Small intestine (tissue), 16 donors: ENCODE measurements at places on chromosomes 6 and 20.
A peak's percentile ranks its signal among the peaks of the same experiment; 100 is the strongest.

GRCh38 chr20:33570743-33571142, 80.8 kb downstream of the CBFA2T2 start:
- DNase-seq: no peak

DNA sequence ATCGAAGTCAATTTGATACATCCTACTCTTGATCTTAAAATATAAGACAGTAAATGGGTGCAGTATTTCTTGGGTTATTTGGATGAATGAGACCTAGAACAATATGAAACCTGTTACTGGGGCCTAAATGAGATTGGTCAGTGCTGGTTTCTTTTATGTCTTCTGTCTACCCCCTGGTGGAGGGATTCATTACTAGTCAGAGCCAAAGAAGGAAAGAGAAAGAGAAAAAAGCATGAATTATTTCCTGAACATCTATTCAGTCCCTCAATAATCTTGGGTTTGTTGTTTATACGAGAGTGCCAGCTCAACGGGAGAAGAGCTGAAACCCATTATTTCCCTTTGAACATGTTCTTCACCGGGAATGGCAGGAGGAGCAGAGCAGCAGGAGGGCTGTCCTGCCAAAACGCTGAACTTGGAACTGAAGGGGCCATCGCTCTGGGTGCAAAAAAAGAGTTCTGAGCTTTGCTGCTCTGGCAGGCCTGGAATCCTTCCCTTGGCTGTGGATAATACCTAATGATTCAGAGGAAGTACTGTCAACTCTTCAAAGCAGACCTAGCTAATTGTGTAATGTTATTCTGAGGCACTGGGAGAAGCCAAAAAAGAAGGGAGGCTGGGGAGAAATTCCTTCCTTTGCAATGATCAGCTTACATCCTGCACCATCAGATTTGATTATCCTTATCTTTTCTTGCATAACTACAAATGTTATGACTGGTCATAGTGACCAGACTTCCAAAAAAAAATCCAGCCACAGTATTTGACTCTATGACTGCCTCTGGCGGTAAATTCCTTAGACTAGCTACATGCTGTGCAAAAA, 72.0 kb downstream of the BLOC1S5 start:
- peak; percentile 51 for DNase-seq

DNA sequence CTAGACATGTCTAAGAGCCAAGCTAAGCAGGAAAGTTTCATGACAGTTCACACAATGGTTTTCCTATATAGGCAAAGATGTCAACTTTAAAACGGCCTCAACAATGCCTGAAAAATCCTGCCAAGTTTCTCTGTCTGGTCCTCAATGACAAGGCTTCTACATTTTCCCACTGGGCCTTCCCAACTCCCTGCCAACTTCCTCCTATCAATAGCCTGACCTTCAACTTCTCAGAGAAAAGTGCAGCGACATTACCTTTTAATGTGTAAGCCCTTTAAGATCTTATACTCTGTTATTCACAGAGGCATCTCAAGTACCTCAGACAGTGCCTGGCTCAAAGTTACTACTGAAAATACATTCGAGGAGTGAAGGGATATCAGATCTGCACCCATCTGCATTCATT, 56.2 kb upstream of the BTBD3 start:
- no peak for DNase-seq

GRCh38 chr6:143936347-143936746, 71.7 kb downstream of the PLAGL1 start:
- DNase-seq: no peak

GRCh38 chr20:49345524-49345923, 67.7 kb upstream of the ZNFX1 start:
- DNase-seq: no peak

DNA sequence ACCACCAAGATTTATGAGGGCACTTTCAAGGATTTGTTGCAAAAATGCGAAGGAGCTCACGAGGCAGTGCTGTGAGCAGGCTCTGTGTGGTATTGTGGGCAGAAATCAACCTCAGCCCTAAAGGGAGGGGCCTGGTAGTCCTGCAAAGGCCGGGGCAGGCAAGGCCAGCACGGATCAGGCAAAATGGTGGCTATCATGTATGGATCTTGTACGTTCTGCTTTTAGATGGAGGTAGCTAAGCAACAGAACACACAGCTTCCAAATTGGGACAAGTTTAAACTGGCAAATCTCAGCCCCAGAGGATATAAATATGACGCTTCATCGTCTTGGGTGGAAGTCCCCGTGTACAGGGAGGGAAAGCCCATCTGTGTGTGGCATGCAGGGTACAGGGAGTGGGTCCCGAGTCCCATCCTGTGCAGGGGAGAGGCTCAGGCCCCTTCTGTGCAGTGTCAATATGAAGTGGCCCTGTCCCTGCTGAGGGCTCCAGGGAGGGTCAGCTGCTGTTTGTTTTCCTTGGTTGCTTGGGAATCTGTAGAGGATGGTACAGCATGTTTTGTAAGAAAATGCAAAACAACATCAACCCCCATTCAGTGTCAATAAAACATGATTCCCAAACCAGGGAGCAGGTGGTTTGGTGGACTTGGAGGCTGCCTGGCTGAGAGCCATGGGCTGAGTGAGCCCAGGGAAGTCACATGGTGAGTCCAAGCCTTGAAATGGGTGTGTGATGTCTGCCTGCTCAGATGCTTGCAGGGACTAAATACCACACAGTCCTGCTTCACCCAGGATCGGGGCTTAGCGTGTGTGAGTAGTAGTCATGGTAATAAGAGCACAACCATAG, 113.0 kb downstream of the SYCP2 start:
- DNase-seq: peak; percentile 82

GRCh38 chr6:14217728-14218518, 100.4 kb downstream of the CD83 start:
- DNase-seq: peak; percentile 36

- DNase-seq: no peak
Observed at GRCh38 chr6:75581231-75581630, 20.4 kb upstream of the SENP6 start.

DNA sequence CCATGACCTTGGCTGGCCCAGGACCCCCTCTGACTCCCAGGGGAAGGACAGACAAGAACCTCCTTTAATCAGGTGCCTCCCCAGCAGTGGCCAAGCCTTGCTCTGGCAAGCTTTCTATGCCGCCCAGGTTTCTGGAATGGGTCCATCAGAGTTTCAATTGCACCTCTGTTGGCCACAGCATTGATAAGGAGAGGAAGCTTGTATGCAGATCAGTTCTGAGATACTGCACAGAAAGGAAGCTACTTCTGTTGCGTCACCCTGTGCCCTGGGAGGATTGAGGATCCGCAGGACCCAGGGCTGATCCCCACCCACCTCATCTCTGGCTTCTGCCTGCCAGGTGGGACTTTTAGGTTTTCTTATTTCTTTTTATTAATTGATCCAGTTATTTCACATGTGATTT, 167.2 kb downstream of the TFAP2C start:
- no peak for DNase-seq

- no peak for DNase-seq
Observed at GRCh38 chr20:53647286-53647821, 53.7 kb upstream of the ZNF217 start.

GRCh38 chr20:47325242-47325641, 31.3 kb downstream of the ZMYND8 start:
- DNase-seq: no peak

DNA sequence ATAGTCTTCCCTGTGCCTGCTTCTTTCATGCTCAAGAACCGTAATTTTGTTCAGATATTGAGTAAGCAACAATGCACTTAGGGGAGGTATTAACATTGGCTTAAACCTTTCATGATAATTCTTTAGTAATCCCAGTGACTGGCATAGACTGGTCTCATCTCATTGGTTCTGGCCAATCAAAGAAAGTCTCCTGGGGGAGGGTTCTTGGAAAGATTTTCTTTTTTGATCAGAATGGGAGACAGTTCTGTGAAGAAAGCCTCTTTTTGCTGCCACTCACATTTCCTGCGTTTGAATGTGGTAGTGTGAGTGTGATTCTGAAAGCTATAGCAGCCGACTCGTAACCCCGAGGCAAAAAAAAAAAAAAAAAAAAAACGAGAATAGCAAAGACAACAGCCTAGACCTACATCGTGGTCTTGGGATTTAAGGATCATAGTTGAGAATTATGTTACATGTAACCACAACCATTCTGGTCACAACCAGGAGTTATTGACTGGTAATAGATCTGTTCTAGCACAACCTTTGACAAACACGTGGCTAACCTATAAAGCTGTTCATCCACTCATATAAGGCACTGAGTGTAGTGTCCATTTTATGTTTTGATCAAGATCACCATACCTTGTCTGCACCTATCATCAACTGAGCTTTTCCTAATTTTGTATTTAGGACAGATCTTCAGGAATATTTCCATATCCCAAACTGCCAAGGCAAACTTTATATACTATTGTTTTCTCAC, 15.1 kb upstream of the TMEM217 start:
- DNase-seq: no peak

DNA sequence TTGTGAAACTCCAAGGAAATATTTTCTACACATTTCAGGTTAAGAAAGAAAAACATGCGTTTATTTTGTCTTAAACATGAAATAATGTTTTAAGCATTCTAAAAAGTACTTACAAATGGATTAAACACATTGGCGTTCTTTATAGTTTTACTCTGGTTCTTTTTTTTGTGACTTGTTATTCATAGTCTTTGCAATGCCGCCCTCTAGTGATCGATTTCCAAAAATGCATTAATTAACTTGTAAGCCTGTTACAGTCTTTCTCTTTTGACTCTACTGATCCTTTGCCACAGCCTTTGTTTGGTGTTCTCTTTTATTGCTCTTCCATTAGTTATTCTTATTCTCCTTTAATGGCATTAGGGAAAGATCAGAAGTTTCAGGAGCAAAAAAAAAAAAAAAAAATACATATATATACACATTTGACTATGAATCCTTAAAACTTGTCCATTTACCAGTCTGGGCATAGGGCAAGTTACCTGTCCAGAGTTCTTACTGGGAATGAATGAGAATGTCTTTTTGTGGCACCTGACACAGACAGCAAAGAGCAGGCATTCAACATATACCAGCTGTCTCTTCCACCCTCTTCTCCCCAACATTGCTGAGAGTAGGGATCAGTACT, 59.9 kb downstream of the MACROD2 start:
- DNase-seq: peak; percentile 73

DNA sequence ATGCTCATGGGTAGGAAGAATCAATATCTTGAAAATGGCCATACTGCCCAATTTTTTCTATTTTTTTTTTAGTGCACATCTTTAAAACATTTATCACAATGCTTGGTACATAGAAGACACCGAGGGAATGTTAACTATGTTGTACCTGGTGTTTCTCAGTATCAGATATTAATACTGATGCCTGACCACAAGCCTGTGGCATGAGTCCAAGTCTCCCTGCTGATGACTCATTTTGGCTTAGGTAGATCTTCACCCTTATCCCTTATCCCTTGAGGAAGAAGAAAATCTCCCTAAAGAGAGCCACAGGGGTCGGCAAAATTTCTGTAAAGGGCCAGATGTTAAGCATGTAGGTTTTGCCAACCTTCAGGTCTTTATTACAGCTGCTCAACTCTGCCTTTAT, 14.5 kb downstream of the CD109 start:
- no peak for DNase-seq

DNA sequence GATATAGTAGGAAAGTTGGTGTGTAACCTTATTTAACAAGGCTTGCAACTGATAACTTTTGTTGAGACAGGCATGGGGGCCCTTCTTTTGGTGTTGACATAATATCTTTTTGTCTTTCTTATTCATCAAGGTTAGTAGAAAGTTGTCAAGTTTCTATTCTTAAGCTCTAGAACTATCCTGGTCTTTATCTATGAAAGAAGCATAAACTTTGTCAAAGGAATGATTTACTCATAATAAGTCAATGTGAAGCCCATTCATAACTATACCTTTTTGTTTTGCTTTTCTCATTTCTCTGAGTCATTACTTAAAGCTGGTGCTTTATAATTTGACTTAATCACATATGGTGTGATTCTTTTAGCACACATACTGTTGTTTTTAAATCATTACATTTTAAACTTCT, 312.4 kb downstream of the UTRN start:
- DNase-seq: no peak

DNA sequence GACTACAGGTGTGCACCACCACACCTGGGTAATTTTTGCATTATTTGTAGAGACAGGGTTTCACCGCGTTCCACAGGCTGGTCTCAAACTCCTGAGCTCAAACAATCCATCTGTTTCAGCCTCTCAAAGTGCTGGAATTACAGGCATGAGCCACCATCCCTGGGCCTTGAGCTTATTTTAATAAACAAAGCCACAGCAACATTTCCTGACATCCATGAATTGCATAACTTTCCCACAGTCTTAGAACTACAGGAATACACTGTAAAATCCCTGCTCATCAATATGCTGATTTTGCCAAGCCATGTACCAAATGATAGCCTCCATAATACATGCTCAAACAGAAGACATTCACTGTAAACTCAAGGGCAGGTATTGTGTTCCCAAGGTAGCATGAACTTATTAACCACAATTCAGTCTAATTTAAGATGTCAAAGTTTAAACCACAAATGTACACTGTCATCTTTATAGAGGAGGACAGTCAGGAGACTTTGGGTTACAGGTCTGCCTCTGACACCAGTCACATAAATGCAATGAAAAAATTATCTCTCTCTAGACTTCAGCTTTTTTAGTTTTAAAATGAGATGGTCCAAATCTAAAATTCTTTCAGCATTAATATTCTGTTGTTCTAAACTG, 40.0 kb downstream of the NUDT3 start:
- no peak for DNase-seq

DNA sequence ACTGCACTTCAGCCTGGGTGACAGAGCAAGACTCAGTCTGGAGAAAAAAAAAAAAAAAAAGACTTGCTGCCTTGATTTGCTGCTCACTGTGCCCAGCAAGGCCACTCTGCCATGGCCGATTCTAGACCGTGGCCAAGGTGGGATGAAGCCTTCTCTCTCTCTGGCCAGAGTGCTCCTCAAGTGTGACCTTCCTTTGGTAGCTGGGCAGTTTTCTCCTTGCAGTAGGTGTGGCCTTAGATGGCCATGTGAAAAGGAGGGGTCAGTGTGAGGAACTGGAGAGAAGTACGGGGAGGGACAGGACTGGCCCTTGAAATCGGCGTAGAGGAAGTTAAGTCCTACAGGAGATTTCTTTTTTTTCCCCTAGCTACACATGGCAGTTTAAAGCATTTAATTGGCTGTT, 272.0 kb downstream of the ARID1B start:
- no peak for DNase-seq

DNA sequence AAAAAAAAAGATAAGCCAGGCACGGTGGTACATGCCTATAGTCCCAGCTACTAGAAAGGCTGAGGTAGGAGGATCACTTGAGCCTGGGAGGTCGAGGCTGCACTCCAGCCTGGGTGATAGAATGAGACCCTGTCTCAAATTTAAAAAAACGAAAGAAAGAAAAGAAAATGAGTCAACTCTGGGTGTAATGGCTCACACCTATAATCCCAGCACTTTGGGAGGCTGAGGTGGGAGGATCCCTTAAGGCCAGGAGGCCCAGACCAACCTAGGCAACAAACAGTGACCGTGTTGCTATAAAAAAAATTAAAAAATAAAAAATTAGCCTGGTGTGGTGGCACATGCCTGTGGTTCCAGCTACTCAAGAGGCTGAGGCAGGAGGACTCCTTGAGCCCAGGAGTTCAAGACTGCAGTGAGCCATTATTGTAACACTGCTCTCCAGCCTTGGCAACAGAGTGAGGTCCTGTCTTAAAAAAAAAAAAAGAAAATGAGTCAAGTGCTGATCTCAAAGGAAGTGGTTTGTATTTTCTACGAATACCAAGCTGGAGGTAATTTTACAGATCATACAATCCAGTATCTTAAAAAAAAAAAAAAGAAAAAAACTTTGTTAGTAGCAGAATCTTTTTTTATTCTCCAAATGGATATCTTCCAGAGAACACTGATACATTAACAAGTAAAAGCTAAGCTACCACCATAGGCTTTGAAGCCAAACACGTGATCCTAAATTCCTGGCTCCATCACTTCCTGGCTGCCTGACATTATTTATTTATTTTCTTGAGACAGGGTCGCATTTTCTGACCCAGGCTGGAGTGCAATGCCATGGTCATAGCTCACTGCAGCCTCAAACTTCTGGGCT, 5.7 kb downstream of the COMMD7 start:
- DNase-seq: peak; percentile 34
